ENCODE measurements at places on chromosomes 6 and 20.
A peak's percentile ranks its signal among the peaks of the same experiment; 100 is the strongest.

- DNase-seq, result no peak
These were observed 20.4 kb upstream of the UNC93A start for GRCh38 chr6:167270499-167271311.

DNA sequence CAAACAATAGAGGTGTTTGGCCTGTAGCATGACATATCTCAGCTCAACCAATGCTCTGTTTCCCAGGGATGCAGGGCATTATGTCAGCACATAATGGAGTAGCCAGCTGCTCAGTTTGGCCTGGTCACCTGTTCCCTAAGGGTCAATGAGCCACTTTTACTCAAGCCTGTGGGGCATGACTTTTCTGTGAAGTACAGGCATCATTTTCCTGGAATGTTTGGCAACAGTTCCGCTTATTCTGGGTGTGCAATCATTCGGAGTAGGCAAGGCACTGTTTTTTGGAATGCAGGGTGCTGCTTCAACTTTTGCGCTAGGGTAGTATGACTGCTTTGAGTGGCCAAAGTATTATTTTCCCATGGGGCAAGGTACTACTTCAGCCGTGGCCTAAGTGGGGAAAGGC lies 665.4 kb downstream of the EPHA7 start:
- no peak for DNase-seq

- no peak for DNase-seq
These were observed 29.9 kb downstream of the ADTRP start for GRCh38 chr6:11748591-11749210.

DNA sequence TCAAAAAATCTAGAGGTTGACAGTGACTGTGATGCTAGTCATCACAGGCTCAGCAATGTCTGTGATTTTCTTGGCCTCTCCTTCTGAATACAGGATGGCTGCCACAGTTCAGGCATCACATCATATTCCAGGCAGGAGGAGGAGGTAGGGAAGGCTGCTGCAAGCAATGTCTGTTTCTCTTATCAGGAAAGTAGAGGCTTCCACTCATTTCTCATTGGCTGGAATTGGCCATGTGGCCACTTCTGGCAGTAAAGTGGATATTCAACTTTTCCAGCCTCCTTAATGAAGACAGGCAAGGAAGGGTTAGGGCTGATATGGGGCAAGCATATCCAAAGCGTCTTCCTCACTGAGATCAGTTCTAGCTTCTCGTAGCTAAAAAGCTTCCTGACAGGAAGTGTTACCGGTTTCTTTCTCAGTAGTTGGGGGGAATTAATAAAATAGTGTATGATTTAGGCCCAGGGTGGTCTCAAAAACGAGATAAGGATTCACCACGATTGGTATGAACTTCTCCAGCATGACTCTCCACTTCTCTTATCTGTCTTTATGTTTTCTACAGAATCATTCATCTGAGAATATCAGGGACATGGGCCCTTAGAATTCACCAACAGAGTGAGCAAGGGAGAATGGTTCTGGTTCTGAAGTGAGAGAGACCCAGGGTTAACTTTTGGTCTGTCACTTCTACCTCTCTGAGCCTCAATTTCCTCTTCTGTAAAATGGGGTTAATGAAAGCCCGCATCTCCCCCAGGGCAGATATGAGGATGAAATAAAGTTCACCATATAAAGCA lies 32.7 kb upstream of the PSMF1 start:
- no peak for DNase-seq

DNA sequence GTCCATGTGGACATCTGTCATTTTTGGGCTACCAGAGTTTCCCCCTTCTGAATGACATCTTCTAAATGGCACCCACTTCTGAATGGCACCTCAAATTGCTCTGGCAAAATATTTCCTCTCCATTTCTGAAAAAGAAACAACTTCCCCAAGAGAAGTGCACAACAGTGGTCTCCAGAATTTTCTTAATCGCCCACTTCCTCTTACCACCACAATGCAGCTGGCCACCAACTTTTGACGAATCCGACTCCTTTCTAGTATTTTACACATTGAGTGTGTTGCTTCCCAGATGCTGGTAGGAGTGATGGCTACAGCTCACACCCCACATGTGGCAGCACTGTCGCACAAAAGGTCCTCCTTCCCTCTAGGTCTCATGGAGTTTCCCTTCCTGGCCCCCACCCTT lies 216.1 kb downstream of the FOXA2 start:
- no peak for DNase-seq

GRCh38 chr6:106844930-106845329 lies 129.6 kb downstream of the CD24 start:
- DNase-seq, result no peak

- no peak for DNase-seq
These were observed 61.1 kb downstream of the PLCG1 start for GRCh38 chr20:41198443-41198842.

- no peak for DNase-seq
These were observed 19.0 kb upstream of the PREX1 start for GRCh38 chr20:48846516-48847492.

- no peak for DNase-seq
These were observed 74.6 kb downstream of the RPP40 start for GRCh38 chr6:4929097-4929718.

GRCh38 chr20:32515631-32516101 lies 69.5 kb downstream of the NOL4L start:
- no peak for DNase-seq

- no peak for DNase-seq
These were observed 17.5 kb downstream of the SRC start for GRCh38 chr20:37363221-37364012.

GRCh38 chr6:20173833-20174792 lies 38.2 kb downstream of the MBOAT1 start:
- DNase-seq, result no peak

DNA sequence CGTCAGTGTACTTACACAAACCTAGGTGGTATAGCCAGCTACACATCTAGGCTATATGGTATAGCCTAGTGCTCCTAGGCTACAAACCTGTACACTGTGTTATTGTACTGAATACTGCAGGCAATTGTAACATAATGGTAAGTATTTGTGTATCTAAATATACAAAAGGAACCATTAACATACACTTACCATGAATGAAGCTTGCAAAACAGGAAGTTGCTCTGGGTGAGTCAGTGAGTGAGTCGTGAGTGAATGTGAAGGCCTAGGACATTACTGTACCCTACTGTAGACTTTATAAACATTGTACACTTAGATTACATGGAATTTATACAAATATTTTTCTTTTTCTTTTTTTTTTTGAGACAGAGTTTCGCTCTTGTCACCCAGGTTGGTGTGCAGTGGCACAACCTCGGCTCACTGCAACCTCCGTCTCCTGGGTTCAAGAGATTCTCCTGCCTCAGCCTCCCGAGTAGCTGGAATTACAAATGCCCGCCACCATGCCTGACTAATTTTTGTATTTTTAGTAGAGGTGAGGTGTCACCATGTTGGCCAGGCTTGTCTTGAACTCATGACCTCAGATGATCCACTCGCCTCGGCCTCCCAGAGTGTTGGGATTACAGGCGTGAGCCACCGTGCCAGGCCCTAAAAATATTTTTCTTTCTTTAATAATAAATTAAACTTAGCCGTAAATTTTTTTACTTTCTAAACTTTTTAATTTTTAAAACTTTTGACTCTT lies 15.4 kb upstream of the KIAA1755 start:
- DNase-seq, result no peak

- DNase-seq, result no peak
These were observed 46.6 kb downstream of the NDUFAF5 start for GRCh38 chr20:13831476-13831875.

- DNase-seq, result no peak
These were observed 78.0 kb downstream of the RWDD2A start for GRCh38 chr6:83270971-83271719.

DNA sequence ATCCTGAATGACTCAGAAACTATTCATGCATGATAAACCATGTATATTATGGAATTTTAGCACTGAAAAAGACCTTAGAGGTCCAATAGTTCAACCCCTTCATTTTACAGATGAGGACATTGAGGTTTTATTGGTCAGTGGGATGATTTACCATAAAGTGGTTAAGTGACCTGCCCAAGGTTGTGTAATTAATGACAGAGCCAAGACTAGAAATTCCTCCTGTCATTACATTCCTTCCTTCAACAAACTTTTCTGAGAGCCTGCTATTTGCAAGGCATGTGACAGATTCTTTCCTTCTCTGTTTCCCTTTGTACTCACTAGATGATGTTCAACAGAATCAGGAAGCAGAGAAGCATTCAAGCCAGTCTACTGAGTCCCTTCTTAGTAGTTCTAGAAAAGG lies 170.7 kb upstream of the KCNK16 start:
- no peak for DNase-seq

- no peak for DNase-seq
These were observed 15.2 kb downstream of the DNAH8 start for GRCh38 chr6:38730140-38730862.

DNA sequence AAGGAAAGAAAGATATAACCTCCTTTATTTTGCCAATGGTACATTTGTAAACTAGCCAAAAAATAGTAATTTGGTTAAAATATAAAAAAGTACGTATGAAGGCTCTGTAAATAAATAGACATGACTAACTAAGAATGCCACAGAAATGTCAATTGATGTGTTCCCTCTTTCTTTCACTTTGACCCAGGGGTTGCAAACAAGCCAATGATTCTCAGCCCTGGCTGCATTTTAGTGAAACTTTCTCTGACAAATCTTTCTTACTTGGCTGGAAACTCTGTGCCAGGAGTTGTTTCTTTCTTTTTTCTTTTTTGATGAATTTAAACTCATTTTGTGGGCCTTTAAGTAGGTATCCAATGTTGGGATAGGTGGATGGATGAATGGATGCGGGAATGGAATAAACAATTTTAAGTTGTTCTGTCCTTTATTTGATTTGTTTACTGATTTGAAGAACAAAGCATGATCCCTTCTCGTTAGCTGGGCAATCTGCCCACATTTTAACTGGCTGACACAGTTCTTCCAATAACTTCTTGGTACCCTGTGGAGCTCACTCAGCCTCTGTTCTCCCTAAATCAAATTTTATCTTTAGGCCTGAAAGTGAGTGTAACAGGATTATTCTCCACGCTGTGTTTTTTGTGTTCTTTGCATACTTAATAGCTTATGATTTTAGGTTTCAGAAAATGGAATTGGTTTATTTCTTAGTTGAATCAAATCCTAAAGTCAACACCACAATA lies 58.6 kb upstream of the GCLC start:
- no peak for DNase-seq

DNA sequence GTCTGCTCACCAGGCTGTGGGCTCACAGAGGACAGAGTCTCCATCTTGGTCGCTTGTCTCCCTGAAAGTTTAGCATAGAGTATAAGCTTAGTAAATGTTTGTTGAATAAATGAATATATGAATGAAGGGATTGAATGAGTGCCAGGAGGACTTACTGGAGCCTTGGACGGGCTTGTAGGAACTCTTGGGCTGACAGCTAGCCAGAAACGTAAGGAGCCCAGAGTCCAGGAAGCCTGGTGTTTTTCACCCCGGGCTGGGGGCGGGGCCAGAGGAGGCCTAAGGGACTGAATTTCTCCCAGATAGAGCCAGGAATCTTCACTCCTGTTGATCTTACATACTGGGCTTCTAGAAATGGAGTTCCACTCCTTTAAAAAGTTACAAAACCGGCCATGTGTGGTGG lies 68.5 kb upstream of the SRSF6 start:
- no peak for DNase-seq

DNA sequence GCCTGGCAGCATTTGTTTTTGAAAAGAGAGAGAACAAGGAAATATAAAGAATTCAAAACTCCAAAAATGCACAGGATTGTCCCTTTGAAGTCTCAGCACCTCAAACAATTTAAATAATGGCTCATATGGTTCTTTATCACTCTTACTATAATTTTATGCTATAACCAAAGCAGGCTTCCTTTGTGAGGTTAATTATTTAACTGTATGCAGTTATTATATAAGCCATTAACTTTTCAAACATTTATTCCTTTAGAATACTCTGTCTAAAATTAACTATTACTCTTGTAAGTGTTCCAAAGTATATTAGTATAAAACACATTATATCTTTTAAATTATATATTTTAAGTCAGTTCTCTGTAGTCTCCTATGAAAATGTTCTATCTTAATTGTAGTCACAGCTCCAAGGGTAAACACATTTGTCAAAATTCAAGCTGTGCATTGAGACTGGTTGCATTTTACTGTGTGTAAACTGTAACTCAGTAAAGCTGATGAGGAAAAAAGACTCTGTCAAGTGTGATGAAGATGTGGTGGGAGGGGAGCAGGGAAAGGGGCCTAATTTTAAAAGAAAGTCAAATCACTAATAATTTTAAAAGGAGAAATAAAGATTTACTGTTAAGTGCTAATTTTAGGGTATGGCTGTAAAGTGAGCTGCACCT lies 20.0 kb upstream of the PLAGL1 start:
- no peak for DNase-seq

GRCh38 chr6:89536231-89536630 lies 102.3 kb downstream of the LYRM2 start:
- no peak for DNase-seq

- no peak for DNase-seq
These were observed 35.2 kb upstream of the NOP56 start for GRCh38 chr20:2617099-2617714.

- peak; percentile 71 for DNase-seq
These were observed 636 bp downstream of the SUPT3H start for GRCh38 chr6:45377043-45377553.

DNA sequence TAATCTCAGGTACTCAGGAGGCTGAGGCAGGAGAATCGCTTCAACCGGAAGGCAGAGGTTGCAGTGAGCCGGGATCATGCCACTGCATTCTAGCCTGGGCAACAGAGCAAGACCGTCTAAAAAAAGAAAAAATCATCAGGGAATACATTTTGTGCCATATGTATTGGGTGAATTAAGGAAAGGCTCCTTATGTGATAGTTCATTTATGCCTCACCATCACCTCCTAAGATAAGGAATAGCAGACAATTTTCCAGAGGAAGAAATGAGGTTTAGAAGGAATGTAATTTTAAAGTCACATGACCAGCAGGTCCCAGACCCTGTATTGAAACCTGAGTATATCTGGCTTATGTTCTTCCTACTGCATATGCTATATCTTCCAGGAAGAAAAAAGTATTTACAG lies 93.9 kb upstream of the FOXC1 start:
- DNase-seq, result no peak

DNA sequence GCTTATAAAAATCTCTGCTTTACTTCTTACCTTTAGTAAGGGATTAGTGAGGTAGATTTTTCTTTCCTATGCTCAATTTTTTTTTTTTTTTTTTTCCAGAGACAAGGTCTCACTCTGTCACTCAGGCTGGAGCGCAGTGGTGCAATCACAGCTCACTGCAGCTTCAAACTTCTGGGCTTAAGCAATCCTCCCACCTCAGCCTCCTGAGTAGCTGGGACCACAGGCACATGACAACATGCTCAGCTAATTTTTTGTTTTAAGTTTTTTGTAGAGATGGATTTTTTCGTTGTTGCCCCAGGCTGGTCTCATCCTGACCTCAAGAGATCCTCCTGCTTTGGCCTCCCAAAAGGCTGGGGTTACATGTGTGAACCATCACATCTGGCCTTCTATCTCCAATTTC lies 58.9 kb upstream of the RREB1 start:
- no peak for DNase-seq

- no peak for DNase-seq
These were observed 81.3 kb upstream of the NT5E start for GRCh38 chr6:85368631-85369030.

Measured in stimulated activated CD8-positive, alpha-beta memory T cell treated with anti-CD3 and anti-CD28 coated beads, Interleukin-7, amount 100 ng/mL, for 24 hours (primary cell).